ENCODE measurements at places on chromosomes 16 and 17. TPM values are rescaled to one million over a fixed set of nuclear protein-coding genes. Genes with fewer than 3 reads are reported as not detected.

Gene KCNH4
- polyA plus RNA-seq = 0.06 TPM

Gene MYH11
- 9.6 TPM for polyA plus RNA-seq

Gene TEKT3
- 1.5 TPM for polyA plus RNA-seq

Gene PMFBP1
- polyA plus RNA-seq = 1.2 TPM

DNA sequence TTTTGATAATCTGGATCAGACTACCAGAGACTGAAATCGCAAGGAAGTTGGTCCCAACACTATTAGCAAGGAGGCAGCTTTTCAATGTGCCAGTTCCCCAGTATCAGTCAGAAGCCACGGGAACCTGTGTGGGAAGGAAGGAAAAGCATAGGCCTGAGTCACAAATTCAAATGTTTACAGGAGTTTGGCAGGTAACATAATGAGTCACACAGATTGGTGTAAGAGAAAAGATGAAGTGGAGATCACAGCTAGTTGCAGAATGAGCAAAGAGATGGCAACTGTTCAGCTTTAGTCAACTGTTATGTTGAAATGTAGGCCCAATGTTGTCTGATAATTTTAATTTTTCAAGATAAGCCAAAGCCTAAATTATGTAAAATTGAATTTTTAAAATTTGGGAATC is 28.1 kb upstream of the ITGA2B start:
- no peak for DNase-seq

DNA sequence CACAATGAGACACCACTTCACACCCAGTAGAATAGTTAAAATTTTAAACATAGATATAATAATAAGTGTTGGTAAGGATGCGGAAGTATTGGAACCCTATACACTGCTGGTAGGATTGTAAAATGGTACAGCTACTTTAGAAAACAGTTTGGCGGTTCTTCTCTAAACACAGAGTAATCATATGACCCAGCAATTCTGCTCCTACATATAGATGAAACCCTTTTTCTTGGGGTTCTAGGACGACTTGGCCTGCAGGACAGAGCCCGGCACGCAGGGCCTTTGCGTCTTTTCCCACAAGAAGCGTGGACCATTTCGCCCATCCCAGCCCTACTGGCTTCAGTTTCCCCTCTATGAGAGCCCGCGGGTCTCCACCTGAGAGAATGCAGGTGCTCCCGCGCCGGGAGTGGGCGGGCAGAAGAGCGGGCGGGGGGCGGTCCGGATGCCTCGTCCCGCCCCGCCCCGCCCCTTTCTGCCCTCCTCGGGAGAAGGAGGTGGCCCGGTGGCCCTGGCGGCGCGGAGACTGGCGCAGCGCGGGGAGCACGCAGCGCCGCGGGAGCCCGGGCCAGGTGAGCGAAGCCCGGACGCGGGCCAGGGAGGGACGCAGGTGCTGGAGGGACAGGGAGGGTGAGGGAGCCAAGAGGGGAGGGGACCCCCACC is at the start of gene SDR42E2:
Gene SDR42E2, plus strand, starts transcription at position 508 of the 657 bp plus-strand sequence. CDS start 3,077 bp downstream, outside the sequence.
- no peak for DNase-seq

- DNase-seq = peak; percentile 49
Observed at GRCh38 chr16:68893710-68894705, 50.7 kb downstream of the TANGO6 start.

All from left renal pelvis (tissue), 4 donors.